Anterior cingulate cortex (tissue), 58 donors: ENCODE measurements at places on chromosomes 5 and 9.

- DNase-seq = no peak
These were observed 18.1 kb downstream of the PRKACG start for GRCh38 chr9:68995776-68996175.

GRCh38 chr5:31786090-31786631 lies 147.2 kb downstream of the PDZD2 start:
- DNase-seq = no peak

GRCh38 chr5:32083981-32084430 lies 90.1 kb downstream of the GOLPH3 start:
- DNase-seq = no peak

DNA sequence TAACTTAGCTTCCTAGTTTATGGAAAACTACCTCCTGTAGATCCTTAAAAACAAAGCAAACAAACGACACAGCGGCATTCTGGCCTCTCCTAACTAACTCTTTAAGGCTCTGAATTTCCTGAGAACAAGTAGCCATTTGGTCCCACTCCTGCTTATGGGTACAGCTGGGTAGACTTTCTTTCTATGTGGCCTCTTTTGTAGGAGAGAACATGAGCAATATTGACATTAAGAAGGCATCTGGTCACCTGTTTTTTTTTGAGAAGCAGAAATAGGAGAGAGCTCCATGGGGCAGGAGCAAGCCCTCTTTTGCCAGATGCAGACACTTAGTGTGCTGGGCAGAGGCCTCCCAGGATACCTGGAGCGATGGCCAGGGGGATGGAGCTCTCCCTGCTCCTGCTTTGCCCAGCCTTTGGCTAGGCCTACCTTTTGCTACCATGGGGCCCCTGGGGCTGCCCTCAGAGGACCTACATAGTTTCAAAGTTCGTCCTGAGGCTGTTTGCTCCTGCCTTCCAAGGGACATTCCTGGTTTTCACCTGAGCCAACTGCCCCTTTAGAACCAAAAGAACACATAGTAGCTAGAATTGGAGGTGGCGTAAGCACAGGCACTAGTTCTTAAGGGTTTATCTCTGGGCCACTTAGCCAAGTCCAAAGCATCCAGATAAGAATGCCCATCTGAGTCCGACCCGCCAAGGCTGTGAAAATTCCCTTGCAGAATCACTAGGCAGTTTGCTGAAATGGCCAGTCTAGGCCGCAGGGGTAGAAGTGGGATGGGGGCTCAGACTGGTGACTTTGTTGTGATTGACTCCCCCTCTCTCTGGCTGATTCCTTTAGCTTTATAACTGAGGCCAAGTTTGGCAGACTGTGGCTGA lies 2.4 kb upstream of the STC2 start:
- DNase-seq = no peak

- DNase-seq = no peak
These were observed 233.0 kb upstream of the ATP10B start for GRCh38 chr5:161085056-161085455.

GRCh38 chr5:98898743-98899142 lies 30.1 kb downstream of the CHD1 start:
- no peak for DNase-seq

DNA sequence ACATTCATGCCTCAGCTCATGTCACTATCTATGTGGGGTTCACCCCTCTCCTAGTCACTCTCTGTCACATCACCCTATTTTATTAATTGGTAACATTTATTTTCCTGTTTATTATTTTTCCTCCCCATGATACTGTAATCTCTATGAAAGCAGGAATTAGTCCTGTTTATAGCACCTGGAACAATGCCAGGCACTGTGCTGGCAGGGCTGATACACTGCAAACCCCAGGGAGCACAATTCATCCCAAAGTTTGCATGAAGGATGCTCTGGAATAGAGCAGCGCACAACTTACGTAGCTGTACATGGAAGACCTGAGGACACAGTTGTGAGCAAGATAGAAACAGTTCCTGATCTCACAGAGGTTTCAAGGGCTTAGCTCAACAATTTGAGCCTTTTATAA lies 103.2 kb downstream of the NSG2 start:
- DNase-seq = no peak

- DNase-seq = peak; percentile 39
These were observed 166.8 kb downstream of the ARHGEF28 start for GRCh38 chr5:73792687-73793320.

DNA sequence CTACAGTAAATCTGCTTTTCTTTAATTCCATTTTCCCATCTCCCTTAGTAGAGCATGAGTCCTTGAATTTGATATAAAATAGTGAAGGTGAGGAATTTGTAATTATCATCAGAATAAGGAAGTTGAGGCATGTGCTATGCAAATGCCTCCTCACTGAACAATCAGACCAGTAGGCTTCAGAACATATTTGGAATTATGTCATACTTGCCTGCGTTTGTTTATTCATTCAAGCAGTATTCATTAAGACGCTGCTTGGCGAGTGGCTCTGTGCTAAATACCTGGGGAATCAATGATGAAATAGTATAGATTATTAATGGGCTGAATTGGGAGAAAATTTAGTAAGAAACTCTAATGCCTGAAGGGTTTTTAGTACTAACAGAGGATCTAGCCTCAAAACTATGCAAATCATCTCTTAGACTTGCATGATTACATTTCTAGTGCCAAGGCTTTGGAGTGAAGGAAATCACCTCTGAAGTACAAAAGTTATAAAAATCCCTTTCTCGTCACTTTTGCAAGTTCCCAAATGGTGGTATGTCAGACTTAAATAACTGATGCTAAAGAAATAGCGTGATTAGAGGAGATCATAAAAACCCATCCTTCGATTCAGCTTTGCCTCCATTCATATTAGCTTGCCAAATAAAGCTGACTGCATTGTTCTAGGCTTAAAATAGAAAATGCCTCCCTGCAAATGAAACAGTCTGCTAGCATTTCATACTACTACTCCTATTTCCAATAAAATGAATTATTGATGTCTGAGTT lies 141.7 kb downstream of the PCSK5 start:
- no peak for DNase-seq

GRCh38 chr5:115335301-115335700 lies 38.8 kb upstream of the CCDC112 start:
- DNase-seq = no peak

DNA sequence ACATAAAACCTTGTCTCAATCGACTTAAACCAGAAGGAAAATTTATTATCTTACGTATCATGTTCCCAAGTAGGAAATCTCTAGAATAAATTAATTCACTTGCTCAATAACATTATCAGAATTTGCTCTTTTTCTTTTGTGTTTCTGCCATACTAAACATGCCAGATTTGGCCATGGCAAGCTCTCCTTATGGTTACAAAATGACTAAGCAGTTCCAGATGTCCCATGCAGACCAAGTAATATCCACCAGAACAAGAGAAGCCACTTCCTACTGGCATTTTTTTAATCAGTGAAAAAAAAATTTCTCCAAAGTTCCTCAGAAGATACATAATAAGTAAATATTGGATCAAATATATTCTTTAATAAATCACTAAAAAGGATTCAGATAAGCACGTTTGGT lies 25.2 kb upstream of the ADAMTS6 start:
- no peak for DNase-seq

DNA sequence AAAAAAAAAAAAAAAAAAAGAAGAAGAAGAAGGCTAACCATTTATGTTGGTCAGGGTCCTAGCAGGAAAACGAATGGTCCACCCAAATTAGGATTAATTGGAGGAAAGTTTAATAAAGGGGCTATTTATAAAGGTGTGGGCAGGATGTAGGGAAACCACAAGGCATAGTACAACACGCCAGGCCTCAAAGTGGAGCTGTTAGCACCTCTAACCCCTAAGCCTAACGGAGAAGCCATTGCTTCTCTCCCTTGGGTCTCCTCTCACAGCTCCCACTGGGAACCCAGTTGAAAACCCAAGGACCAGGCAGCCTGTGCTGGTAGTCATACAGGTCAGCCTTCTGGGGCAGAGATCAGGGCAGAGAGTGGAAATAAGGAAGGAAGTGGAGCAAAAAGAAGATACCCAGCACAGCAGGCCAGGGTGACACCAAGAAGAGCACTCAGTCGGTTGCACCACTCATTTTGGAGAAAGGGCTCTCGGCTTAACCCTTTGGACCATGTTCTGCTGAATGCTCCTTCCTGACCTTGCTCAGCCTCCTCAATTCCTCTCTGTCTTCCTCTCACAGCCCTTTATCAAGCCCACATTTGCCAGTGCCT lies 8.8 kb upstream of the GLIPR2 start:
- DNase-seq = no peak

DNA sequence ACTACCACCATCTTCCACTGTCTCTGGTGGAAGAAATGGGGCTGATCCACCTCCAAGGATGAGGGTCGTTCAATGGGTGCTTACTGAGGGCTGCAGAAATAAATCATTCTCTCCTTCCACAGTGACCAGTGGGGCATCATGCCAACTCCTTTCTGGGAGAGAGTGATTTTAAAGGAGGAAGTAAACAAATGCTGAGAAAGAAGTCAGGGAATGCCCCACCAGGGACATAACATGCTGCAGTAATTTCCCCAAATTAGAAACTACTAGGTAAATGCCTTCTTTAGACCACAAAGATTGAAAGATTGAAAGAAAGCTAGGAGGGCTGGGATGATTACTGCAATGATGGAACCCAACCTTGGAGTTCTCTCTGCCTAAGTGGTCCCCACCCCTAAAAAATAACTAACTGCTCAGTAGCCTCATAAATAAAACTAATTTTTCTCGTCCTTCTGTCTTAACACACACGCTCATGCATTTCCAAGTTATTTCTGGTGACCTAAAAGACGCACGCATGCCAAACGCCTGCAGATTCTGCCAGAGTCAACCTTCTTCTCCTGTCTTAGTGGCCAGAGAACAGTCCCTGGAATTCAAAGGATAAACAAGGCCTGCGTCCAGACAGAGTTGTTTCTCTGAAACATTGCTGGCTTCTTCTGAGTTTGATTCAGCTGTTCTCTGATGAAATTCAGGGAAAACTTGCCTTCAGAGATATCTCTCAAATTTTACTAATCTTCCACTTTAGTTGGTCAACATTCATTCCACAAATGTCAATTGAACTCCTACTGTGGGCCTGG lies 250.0 kb downstream of the NR3C1 start:
- DNase-seq = no peak

DNA sequence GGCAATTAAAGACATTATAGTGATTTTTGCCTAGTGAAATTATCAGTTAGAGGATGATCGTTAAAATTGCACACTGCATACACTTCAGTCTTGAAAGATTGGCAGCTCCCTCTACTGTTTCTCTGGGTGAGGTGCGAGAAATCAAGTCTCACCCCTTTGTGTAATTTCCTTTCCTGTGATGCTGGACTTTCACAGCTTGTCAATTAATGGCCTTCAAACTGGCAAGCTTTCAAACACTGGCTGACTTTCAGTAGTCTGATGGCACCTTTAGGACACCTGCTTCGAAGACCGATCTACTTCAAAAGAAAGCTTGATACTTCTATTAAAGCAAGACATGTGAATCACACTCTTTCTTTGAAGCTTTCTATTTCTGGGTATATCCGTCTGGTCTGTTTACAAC lies 706.7 kb upstream of the PTPRD start:
- DNase-seq = no peak

GRCh38 chr5:135149956-135150723 lies 116.1 kb upstream of the PITX1 start:
- DNase-seq = no peak

GRCh38 chr5:100731768-100732167 lies 171.3 kb downstream of the ST8SIA4 start:
- no peak for DNase-seq

DNA sequence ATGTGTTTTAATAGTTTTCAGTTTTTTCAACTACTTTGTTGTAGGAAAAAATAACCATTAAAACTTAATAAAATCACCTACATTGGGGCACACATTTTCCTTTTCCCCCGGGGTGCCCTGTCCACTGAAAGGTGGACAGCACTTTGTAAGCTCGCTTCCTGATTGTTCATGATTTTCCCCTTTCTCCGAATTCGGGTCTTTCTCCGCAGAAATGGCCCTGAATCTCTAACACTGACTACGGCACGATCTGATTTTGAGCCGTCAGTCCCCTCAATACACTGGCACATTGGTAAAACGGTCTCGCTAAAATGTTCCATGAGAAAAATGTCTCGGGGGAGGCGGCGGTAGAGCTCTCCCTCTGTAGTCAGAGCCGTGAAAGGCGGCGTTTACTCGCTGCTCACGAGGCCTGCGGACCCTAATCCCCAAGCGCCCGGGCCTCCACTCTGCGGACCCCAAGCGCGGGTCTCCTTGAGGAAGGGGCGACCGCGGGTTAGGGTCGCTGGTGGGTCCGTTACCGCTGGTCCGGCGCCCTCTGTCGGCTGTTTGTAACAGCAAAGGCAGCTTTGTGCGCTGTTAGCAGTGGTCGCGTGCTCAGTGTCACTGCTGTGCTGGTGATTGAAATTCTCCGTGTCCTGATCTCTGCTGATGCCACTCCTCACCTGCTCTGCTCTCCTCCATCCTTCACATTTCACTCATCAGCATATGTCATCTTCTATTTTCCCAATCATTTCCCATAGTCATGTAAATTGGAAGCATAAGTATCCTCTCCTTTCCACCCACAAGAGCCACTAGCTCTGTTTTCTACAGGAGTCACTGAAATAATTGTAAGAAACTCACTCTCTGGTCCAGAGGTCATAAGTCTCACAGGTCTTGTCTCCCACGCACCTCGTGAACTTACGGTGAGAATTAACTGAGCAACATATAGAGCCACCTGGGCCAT lies 10.8 kb upstream of the IFNA2 start:
- DNase-seq = peak; percentile 49

GRCh38 chr5:140041099-140041491 lies 2.0 kb downstream of the NRG2 start:
- no peak for DNase-seq

DNA sequence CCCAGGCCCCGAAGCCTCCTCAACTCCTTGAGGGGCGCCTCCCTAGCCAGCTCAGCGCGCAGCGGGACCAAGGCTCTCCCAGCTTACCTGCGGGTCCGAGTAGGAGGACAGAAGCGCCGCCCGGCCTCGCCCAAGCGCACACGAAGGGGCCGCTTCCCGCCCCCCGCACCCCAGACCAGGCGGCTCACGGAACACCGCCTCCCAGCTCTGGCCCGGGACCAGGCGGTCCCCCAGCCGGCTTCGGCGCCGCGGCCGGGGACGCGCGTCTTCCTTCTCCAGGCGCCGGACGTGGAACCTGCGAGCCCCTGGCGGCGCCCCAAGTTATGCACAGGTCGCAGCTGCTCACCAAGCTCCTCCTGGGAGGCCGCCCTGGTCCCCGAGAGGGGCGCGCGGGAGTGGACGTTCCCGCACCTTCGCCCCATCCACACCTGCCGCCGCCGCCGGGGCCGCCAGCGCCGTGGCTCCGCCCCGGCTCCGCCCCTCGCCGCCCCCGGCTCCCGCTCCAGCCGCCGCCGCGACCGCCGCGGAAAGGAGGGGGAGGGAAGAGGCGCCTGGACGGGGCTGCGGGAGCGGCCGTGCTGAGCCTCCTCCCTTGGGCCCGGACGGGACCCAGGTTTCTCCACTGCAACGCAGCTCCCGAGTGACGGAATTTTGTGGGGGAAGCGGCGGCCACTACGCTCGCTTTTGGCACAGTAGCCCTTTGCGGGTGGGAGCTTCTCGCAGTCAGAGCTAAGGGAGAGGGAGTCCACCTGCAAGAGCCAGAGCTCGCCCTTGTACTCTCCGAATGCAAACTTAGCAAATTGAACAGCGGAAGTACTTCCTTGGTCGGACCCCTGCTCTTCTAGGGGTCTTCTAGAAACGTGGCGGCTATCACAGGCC lies 77.5 kb upstream of the IFNE start:
- no peak for DNase-seq

GRCh38 chr5:139371482-139372435 lies 11.3 kb downstream of the SLC23A1 start:
- no peak for DNase-seq

GRCh38 chr5:168305281-168305680 lies 13.8 kb downstream of the WWC1 start:
- no peak for DNase-seq

- no peak for DNase-seq
These were observed 97.0 kb downstream of the PCDH1 start for GRCh38 chr5:141780952-141781781.
